Kidney (tissue), 22 donors: ENCODE measurements at places on chromosomes 11 and 22. TPM values are rescaled to one million over a fixed set of nuclear protein-coding genes. Genes with fewer than 3 reads are reported as not detected.

DNA sequence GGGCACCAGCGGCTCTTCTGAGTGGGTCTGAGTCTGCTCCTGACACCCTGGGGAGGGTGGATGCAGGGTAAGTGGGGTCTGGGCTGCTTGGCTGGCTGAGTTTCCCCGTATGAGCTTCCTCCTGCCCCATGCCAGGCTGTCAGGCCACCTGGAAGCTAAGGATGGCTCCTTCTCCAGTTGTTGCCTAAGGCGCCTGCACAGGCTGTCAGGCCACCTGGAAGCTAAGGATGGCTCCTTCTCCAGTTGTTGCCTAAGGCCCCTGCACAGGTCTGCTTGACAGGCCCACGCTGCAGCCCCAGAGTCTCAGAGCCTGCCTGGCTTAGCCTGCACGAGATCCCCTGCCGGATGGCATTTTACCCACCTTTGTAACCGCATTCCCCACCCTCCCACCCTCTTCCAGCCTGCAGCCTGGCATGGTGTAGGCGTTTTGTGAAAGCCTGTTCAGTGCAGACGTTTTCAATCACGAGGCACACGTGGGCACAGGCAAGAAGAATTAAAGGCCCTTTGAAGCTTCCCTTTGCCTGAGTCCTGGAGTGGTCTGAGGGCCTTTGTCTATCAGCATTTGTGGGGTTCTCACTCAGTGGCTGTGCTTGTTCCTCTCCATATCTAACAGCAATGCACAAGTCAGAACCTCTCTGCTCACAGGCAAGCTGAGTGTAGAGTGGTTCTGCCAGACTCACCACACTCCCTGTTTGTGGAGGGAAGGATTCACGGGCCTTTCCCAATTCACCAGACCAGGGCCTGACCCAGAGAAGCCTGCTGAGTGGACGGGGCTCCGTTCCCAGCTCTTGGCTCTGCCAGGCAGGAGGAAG lies 40.2 kb upstream of the B3GAT1 start:
- DNase-seq: no peak

The OR10A2 gene
- not detected for total RNA-seq

DNA sequence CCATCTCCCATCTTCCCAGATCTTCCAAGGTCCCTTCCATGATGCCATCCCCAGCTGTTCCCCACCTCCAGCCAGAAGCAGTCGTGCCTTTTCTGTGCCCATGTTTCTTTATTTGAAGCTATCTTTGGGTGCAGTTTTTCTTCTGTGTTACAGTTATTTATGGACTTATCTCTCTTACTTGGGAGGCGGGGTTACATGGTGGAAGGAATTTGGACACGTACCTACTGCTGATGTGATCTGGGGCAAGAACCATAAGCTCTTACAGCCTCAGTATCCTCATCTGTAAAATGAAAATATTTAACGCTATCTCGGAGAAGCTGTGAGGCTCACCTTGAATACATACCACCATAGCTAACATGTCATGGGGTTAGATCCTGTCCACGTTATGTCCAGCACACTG lies 98.9 kb downstream of the ZBTB16 start:
- DNase-seq: no peak

DNA sequence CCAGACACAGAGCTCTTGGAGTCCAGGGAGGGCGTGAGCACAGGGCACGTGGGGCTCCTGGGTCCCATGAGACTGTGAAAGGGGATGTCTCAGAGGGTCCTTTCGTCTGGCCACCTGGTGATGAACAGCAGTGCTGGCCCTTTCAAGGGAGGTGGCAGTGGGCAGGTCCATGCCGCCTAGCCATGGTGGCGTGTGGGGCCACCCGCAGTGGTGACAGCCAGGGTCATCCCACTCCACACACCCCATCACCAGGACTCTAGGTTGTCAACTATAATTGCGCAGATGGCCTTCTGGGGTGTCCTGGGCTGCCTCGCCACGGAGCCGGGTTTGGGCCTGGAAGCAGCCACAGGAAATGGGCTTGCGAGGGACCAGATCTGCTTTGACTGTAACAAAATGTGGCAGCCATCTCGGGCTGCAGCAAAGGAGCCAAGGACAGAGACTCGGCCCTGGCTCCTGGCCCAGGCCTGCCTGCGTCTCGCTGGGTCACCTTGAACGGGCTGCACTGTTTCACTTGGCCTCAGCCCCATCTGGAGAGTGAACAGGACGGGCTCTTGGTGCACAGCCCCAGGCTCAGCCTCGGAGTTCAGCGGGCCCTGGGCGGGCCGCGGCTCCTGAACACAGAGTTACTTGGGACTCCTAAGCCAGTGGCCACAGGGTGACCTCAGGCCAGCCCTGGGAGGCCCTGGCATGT lies 1350.5 kb downstream of the BRD1 start:
- no peak for DNase-seq

DNA sequence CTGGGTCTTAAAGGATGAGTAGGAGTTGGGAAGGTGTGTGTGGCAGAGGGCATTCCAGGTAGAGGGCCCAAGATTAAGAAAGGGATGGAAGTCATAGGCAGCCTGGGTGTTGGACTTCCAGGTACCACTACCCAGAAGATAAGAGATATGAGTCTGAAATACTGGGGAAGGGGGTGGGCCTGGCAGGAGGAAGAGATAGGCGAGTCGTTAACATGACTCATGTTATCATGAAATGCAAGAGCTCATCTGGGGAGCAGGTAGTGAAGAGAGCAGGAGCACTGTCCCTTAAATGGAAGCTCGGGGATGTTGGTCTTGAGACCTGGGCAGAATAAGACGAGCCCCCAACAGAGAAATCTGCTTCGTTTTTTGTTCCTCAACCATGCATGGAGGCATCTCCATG lies 10.2 kb downstream of the ZC3H7B start:
- DNase-seq: no peak

The TRIM29 gene
- 32.9 TPM for total RNA-seq

- DNase-seq: no peak
These were observed 2.9 kb downstream of the TEAD1 start for GRCh38 chr11:12677131-12677530.

DNA sequence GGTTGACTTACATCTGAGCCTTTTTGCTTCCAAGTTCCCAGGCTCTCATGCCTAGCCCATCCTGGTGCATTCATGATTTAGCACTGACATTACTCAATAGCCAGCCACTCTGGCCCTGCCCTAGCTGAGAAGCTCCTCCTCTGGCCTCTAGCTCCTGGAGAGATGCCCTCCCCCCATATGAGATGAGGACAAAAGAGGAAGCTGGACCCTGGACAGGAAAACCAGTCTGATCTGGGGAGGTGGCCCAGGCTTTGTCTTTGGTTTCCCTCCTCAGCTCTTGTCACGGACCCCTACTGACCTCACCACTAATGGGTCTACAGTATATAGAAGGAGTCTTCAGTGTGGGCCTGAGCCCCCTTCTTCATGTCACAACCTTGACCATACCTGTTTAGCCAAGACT lies 3.0 kb downstream of the RHOG start:
- no peak for DNase-seq

GRCh38 chr22:29195118-29195963 lies 10.4 kb upstream of the EMID1 start:
- DNase-seq: no peak

The OR5B21 gene
- total RNA-seq: not detected
